ENCODE measurements at places on chromosomes 16 and 17.

GRCh38 chr16:57807968-57808528 lies 5.8 kb upstream of the KIFC3 start:
- DNase-seq: peak; percentile 58

DNA sequence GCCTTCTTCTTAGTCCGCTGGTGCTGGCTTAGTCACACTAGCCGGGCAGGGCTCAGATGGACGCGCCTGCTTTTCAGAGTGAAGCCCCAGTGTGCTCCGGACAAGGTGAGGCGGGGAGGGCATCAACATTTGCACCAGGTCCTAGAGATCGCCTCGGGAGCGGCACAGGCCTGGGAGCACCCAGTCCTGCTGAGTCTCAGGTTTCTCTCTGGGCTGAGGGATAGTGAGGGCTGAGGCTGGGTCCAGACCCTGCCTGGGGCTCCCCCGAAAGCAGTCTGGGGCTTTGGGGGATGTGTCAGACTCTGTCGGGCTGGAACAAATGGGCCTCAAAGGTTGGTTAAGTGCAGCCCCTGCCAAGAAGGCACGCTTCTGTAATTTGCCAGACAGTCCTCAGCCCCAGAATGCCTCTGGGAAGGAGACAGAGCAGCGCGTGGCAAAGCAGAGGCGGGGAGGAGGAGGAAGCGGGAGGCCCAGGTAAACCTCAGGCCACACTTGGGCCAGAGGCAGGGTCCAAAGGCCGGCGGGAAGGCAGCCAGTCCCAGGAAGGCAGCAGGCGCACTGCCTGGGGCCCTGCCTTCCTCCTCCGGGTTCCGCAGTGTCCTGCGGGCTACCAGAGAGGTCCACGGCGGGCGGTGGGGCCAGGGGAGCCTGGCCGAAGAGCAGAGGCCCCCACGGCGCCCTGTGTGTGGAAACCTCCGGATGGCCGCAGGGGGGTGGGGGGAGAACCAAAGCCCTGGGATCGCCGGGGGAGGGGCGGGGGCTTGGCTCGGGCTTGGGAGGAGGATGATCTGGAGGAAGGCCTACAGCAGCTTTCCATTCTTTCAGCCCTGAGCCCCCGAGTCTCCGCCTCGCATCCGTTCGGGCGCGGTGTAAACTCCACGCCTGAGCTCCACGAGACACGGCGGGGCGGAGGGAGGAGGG lies 39.5 kb upstream of the ATP2A3 start:
- no peak for DNase-seq

- peak; percentile 52 for DNase-seq
These were observed 16.6 kb upstream of the INPP5K start for GRCh38 chr17:1532836-1533602.

- DNase-seq: no peak
These were observed 93.9 kb upstream of the NLRP1 start for GRCh38 chr17:5678171-5678570.

DNA sequence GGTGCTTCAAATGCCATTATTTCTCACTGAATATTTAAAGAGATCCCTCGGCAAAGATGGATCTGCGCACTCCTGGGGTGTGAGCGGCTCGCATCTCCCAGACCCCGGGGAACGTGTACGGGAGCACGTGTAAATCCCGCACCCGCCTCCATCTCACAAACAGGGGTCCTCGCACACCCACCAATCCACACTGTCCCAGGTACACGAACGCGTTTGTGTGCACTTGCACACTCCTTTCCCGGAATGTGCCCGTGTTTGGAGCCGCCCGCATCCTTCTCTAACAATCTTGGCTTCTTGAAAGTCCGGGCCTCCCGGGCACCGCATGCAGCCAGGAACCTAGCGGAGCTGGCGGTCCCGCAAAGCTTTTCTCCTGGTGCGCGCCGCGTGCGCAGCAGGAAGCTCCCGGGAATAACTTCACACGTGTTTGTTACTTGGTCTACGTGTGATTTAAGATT lies 2.5 kb upstream of the SALL1 start:
- DNase-seq: no peak

- DNase-seq: no peak
These were observed 1603.6 kb upstream of the GOT2 start for GRCh38 chr16:60337671-60338070.

- DNase-seq: no peak
These were observed 5.8 kb downstream of the CMC2 start for GRCh38 chr16:81000873-81001272.

GRCh38 chr17:37797206-37797605 lies 52.3 kb upstream of the HNF1B start:
- no peak for DNase-seq

DNA sequence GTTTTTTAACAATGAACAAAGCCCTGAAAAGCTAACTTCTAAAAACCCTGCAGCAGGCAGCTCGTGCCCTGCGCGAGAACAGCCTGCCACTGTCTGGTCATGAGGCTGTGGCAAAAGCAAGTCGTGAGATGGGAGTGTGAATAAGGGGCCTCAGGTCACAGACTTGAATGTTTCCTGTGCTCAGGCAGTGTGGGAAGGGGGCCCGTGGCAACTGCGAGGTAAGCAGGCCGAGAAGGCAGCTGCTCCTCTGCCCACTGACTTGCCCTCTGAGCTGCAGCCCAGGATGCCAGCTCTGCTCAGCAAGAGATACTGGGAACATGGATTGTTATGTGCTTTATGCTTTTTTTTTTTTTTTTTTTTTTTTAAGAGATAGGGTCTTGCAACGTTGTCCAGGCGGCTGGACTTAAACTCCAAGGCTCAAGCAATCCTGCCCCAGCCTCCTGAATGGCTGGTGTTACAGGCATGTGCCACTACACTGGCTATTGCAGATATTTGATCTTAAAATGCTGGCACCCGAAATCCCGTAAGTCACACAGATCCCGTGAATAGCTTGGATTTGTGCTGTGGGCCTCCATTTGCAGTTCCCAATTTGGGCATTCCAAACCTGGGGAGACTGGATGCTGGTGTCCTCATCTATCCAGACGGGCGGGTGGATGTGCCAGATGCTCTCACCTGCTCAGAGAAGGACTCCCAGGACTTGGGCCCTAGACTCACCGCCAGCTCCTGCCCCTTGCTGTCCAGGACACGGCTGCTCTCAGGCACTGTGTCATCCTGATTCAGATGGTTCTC lies 44.0 kb downstream of the UBN1 start:
- no peak for DNase-seq

- no peak for DNase-seq
These were observed 23.0 kb downstream of the VAC14 start for GRCh38 chr16:70777973-70778406.
